ENCODE measurements at places on chromosomes 12 and 14.

DNA sequence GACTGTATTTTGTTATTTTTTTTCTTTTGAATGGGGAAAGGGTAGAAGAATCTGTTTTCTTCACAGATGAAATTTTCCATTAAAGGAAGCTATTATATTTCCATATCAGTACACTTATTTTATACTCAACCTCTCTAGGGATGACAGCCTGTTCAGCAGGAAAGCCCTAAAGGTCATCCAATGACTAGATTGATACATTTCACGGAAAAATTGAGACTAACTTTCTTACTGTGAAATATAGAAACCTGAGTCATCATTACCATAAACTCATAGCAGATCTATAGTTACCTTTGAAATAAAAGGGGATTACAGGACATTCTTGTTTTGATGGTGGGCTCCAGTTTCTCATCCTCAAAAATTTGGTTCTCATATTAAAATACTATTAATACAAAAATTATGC lies 36.1 kb upstream of the PTCSC3 start:
- no peak for DNase-seq

- DNase-seq: no peak
These were observed 59.0 kb upstream of the ANP32D start for GRCh38 chr12:48413388-48413787.

DNA sequence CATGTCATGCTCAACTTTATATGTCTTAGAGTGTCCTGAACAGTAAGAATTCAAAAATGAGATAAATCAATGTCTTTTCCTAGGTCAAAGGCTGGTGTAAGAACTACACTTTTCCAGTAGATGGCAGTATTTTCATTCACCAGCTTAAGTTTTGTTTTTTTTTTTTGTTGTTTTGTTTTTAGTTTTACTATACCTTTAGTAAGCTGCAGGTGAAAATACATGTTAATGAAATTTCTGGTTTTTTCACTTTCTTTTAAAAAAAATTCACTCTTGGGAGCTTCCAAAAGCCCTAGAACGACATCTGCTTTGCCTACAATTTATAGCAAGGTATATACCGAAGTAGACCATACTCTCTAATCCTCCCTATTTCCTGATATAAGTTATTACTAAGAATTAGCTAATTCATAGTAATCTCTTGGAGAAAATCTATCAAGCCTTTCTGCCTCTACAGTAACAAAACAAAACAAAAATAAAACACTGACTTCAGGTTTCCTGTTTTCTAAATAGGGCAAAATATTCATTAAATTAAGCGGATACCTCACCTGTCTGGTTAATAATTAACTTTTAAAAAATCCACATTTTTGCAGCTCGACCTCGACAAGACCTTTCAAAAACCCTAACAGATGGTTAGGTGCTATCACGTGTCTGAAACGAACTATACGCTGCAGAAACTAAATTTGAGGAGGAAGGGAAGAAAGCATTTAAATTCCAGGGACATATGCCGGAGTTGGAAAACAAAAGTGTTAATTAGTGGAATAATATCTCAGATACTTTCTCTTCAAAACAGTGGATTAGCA lies 2.7 kb upstream of the SAMD4A start:
- peak; percentile 68 for DNase-seq

- DNase-seq: no peak
These were observed 46.5 kb upstream of the SAV1 start for GRCh38 chr14:50714450-50715073.

DNA sequence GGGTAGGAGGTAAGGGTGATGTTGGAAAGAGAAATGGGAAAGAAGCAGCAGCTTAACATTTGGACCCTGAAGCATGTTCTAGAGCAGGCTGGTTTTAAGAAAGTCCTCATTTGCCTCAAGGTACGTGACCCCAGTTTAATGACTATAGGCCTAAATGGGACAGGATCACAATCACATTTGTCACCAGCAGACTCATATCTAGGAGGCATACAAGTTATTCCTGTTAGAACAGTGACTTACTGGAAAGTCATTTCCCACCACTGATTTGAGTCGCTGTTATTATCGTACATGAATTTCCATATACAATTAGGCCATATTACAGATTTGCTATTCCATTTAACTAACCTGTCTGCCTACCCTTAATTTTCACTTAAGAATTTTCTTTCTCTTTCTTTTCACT lies 326.1 kb downstream of the DAD1 start:
- no peak for DNase-seq

GRCh38 chr14:23302290-23303225 lies at the start of gene PPP1R3E:
TSS of gene PPP1R3E (minus strand) at chr14:23302859. CDS start at chr14:23302576, 283 bp downstream.
- DNase-seq: peak; percentile 75

Data from hippocampal formation (tissue), 2 donors.